ENCODE measurements at places on chromosomes 6 and 20. TPM values are rescaled to one million over a fixed set of nuclear protein-coding genes. Genes with fewer than 3 reads are reported as not detected.

GRCh38 chr6:137846772-137847313 is 20.2 kb upstream of the TNFAIP3 start:
- no peak for DNase-seq

- DNase-seq, result no peak
These were observed 31.6 kb downstream of the RANBP9 start for GRCh38 chr6:13679996-13680395.

DNA sequence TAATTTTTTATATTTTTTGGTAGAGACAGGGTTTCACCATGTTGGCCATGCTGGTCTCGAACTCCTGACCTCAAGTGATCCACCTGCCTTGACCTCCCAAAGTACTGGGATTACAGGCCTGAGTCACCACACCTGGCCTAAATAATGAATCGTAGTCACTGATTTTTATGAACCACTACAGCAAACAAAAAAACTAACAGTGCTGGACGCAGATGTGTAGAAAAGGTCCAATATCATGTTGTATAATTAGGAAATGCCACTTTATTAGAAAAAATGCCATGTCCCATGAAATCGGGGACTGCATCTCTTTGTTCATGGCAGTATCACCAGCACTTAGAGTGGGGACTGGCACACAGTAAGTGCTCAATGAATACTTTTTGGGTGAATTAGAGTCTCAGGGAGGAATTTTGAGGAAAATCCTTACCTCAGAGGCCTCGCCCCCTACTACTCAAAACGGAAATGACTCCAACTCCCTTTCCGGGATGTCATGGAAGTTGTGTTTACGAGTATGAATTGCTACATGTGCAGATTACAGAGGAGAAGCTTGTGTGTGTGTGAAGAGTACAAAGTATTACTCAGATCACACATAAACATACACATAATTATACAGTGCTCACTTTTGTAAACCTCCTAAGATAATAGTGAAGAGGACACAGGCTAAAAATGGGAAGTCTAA is 43.6 kb upstream of the FAM50B start:
- peak; percentile 39 for DNase-seq

- DNase-seq, result peak; percentile 78
These were observed at the start of gene MACROD2 for GRCh38 chr20:13995086-13995665. Gene MACROD2 (plus strand): TSS chr20:13995516.

DNA sequence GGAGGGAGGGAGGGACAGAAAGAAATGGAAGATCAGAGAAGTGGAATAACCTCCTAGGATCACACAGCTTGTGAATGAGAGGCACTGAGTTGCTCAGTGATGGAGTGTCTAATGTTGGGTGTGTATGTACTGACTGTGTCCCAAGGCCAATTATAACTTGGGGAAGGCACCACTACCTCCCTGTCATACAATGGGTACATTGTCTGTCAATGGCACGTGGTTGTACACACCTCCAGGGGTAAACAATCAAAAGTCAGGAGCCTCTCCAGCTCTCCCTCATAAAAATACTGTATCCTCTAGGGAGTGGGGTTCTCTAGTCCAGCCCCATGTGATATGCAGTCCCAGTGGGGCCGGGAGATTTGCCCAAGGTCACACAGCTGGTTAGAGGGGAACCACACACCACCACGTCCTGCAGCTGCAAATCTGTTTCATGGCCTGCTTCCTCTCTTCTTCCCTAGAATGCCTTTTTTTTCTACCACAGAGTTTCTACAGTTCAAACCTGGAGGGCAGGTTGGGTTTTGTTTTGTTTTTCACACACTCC is 112.5 kb downstream of the SNX5 start:
- DNase-seq, result peak; percentile 44

DNA sequence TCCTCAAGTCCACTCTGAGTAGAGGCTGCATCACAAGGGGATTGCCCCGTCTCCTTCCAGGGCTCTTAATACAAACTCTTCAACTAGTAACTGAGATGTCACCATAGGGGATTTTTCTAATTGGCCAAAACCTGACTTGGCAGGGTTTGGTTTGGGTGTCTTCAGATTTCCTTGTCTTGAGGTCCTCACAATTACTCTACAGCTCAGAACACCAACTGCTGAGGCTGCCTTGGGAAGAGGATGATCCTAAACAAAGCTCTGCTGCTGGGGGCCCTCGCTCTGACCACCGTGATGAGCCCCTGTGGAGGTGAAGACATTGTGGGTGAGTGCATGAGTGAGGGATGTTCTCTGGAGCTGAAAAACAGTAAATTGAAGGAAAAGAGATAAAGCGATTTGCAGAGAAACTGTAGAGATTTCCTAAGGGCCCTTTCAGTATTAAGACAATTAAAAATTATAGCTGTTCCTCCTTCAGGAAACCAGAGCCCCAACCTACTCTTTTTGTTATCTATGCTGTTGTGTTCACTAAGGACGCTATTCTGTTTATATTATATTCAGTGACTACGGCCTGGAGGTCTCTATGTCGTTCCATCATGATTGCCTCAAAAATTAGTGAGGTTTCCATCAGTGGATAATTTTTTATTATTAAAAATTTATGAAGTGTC is at the start of gene HLA-DQA1:
Gene HLA-DQA1, plus strand, starts transcription at position 188 of the 662 bp plus-strand sequence. Its CDS starts 53 bp downstream, at position 241.
- no peak for DNase-seq

DNA sequence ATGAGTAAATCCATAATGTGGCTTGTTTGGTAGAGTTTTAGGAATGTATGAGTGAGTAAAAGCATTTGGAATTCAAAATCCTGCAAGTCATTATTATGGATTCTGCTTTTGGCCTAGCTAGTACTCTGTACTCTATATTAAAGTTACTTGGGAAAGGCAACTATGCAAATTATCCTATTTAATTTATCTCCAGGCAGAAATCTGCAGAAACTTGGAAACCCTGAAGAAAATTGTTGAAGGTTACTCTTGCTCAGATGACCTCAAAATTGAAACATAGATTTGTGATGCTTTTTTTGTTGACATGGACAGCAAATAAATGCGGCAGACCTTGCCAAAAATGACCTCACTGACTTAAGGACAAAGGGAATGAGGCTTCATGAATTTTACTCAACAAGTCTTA is 477.1 kb upstream of the EYS start:
- peak; percentile 64 for DNase-seq

- no peak for DNase-seq
These were observed 121.9 kb upstream of the BTN3A2 start for GRCh38 chr6:26243132-26243531.

DNA sequence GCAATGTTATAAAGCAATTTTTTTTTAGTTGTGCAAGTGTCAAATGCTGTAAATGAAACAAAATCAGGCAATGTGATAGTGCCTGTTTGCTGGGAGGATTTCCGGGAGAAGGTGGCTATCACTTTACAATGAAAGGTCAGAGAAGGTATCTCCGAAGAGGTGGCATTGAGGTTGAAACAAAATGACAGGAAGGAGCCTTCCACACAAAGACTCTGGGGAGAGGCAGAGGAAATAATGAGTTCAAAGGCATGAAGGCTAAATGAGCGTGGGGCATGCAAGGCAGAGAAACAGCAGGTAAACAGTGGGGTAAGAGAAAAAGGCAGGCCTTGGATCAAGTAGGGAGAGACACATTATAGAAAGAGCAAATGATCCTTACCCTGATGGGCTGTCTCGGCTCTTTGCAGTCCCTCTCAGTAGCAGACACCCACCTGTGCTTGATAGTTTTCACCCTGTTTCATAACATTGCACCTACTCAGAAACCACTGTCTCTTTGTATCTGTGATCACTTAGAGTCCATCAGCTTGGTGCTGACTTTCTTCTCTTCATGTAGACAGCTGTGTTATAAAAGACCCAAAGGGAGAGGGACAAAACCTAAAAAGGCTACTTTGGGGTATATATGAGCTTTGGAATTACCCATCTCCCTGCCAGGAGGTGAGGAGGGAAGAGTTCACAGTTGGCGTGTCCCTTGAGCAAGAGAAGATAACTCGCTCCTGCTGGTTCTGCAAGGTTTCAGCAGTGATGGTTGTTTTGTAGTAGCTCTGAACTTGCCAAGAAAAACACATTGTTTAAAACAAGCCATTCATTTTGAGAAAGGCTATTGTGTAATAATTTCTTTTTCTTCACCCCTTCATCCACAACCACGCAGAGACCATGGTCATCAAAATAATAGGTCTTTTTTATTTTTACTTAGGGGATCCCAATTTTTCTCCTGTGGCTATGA is 22.3 kb downstream of the NRN1 start:
- DNase-seq, result no peak

GRCh38 chr6:129498950-129499842 is 210.8 kb downstream of the ARHGAP18 start:
- peak; percentile 63 for DNase-seq

DNA sequence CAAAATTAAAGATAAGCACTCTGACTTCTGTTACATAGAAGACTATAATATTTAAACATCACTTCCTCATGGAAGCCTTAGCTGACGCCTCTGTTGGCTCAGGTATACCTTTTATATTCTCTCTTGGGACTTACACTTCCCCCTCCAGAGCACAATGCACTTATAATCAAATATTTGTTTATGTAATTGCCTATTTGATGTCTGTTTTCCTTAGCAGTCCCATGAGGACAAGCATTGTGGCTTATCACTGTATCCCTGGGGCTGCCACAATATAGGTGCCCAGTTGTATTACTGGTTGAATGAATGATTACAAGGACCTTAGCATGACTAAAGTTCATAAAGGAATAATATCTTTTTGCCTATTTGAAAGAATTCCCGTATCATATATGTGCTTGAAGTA is 186.7 kb upstream of the VGLL2 start:
- no peak for DNase-seq

DNA sequence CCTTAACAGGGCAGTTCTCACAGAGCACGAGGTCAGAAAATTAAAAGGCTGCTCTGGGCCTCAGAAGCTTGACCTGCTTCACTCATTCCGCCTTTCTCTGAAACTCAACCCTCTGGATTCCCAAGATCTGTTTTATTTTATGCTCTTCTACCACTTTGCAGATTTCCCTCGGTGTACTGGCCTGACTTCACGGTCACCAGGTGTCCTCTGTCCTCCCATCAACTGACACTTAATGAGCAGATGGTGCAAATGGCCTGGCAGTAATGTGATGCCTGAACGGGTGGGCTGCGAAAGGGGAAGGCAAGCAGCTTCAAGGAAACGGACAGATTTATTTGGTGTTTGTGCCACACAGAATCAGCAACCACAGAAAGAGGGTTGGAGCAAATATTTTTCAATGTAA is 169.7 kb upstream of the TFAP2D start:
- no peak for DNase-seq

DNA sequence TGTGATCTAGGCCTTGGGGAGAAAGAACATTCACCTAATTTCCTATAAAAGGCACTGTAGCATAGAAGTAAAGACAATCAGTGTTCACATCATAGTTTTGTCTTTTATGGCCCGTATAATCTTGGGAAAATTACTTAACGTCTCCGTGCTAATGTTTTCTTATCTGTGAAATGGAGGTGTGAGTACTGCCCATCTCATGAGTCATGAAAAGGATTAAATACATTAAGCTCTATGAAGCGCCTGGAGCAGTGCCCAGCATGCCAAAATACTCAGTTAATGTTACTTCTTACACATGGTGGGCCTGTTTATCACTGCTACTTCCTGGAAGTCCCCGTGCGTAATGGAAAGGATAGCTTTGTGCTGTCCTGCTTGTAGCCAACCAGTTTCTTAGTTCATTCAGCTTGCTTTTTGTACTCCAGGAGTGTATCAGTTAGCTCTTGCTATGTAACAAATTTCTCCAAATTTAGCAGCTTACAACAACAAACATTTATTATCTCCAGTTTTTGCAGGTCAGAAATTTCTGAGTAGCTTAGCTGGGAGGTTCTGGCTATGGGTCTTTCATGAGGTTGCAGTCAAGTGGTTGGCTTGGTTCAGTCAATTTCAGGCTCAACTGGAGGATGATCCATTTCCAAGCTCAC is 103.6 kb upstream of the BMP2 start:
- DNase-seq, result no peak

- peak; percentile 84 for DNase-seq
These were observed 61.7 kb upstream of the EMILIN3 start for GRCh38 chr20:41428285-41428684.

DNA sequence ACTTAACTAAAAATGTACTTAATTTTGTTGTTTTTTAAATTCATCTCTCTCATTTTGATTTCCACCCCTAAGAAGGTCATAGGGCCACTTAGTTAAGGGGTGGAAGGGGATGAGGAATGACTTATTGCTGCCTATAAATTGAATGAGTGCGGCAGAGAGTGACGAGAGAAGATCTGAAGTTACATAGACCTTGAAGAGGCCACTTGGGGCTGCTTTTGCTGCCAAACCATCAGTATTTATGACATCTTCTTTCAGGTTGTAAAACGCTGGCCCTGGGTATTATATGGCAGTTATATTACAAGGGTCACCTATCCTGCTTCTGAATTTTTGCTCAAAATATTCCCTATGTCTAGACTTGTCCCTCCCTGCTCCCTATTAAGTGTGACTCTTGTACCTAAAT is 119.6 kb upstream of the RIMS1 start:
- no peak for DNase-seq

- DNase-seq, result no peak
These were observed 6.0 kb downstream of the TAP2 start for GRCh38 chr6:32832535-32832934.

DNA sequence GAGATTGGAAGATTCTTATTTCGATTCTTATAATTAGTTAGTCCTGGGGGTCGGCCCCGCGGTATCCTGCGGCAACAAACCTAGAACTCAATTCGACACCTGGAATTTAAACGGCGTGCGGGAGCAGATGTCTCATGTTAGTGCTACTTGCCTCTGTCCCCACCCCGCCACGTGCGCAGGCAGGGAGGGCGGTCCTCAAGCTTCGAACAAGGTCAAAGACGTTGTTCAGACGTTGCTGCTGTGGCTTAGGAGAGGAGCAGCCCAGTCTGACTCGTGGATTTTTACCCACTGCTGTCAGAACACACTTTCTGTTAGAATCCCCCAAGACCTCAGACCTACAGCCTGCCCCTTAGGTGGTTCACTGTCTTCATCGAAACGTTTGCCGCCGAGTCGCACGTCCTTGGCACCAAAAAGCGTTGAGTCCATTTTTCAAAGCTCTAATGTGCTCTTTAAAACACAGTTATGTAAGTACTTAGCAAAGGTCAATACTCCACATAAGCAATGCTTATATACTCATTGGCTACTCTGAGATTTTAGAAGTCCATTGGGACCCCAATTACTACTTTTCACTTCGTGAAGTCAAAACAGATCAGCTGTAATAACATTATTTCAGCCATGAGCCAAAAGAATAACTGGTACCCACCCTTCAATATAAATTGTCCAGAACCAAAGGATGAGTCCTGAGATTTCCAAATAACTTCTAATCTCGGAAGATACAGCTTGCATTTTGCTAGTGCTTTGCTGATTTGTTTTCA is 2.7 kb upstream of the C6orf62 start:
- DNase-seq, result no peak

- DNase-seq, result no peak
These were observed 40.6 kb downstream of the CGA start for GRCh38 chr6:87054143-87054833.

DNA sequence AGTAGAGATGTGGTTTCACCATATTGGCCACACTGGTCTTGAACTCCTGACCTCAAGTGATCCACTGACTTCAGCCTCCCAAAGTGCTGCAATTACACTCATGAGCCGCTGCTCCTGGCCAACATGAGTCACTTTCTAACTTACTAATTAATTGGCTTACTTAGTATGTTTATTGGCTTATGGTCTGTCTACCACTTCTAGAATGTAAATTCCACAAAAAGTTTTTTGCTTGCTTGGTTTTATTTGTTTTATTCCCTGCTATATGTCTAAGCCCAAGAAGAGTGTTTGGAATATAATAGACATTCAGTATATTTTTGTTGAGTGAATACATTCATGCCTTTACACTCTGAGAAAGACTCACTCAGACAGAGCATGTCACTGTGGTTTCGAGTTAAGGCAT is 86.0 kb downstream of the SAMD3 start:
- DNase-seq, result peak; percentile 63

- no peak for DNase-seq
These were observed 35.6 kb downstream of the TBC1D7 start for GRCh38 chr6:13292774-13293173.

Gene SLC22A2
- total RNA-seq, result not detected

Gene RMND1
- total RNA-seq, result 50.6 TPM

Gene PRKN
- total RNA-seq, result 5.6 TPM

Gene ZNF343
- total RNA-seq, result 15.0 TPM

Gene CPXM1
- 0.50 TPM for total RNA-seq

Data from fibroblast of lung (primary cell).